ENCODE measurements at places on chromosomes 11 and 22.

DNA sequence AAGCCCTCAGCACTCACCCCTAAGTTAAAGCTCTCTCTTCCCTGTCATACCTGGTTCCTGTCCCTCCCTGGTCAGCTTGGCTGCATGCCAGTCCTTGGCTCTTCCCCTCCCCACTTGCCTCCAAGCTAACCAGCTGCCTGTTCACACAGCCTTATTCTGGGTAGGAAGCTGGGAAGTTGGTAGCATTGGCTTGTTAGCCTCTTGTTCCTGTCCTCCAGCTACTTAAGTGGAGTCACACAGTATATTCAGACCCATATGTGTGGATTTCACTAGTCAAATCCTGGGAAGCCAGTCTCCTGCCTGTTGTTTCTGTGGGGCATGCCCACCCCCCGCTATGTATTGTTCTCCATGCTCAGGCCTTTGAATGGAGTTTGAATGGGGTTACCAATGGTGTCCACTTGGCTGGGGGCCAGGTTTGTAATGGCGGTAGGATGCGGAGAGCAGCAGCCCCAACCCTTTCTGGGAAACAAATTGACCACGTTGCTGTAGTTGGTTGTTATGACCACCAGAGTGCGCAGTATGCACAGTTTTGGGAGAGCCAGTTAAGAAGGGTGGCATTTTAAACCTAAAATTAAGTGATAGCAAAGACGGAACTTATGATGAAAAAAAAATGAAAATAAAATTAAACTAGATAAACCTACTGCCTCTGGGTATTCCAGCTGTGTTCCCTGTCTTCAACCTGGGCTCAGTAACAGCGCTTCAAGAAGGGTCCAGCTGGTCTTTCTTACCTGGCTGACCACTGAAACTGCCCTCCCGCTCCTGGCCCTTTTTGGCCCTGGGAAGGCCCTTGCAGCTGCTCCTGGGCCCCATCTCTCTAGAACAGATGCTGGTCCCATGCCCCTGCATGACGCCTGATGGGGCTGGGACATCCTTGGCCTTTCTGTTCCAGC lies 10.7 kb upstream of the RPS3 start:
- DNase-seq, result peak; percentile 78

DNA sequence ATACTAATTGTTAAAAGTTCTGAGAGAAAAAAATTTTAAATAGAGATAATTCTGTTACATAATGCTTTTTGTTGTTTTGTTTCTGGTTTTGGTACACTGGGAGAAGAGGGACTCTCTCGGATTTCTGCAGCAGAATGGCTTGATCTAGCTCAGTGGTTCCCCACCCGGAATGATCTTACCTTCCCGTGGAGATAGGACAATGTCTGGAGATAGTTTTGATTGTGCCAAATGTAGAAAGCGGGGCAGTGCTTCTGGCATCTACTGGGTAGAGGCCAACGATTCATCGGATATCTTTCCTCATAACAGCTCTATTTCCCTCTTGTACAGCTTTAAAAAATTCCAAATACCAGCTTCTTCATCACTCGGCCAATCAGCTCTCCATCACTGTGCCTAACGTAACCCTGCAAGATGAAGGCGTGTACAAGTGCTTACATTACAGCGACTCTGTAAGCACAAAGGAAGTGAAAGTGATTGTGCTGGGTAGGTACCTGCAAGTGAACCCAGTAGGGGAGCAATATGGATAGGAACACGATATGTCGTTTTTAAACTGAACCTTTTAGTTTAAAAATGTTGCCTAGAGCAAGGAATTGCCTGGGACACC lies 13.2 kb downstream of the CRTAM start:
- no peak for DNase-seq

GRCh38 chr22:42069801-42070516 lies 653 bp downstream of the NAGA start:
- DNase-seq, result peak; percentile 12

GRCh38 chr11:44595964-44596381 lies 30.5 kb downstream of the CD82 start:
- no peak for DNase-seq

- no peak for DNase-seq
Measured at GRCh38 chr22:29226351-29226981, 20.8 kb downstream of the EMID1 start.

DNA sequence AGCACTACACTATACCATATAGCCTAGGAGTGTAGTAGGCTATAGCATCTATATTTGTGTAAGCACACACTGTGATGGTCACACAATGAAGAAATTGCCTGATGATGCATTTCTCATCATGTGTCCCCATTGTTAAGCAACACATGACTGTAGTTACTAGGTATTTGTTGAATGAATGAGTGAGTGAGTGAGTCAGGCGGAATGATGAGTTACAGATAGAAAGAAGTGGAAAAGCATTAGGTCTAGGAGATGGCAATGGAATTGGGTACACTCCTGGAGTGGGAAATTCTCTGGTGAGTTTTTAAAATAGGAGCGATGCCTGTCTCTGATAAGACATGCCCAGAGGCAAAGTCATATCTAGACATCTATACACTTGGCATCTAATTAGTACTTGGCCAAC lies 160.5 kb upstream of the TBCEL start:
- no peak for DNase-seq

DNA sequence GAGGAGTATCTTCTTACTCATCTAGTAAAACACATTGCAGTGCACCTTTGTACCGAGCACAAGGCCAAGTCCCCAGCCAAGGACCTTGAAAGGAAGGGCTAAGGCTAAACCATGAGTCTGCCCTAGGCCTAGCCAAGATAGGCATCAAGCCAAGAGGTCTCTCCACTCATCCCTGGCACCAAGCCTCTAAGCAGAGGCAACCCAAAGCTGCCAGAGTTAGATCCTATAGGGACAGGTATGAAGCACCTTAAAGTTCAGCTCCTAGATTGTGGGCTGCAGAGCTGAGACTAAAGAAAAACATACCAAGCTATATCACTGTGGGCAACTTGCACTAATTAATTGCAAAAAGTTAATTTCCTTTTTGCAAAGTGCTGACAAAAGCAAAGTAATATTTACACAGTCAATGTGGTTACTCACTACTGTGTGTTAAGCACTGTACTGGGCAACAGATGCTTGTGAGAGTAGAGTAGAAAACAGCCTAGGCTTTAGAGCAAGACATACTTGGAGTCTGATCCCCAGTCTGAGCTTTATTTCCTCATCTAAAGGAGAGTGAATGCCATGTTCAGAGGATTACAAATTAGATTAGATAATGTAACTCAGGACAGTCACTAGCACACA lies 7.2 kb downstream of the COA4 start:
- no peak for DNase-seq

- DNase-seq, result no peak
Measured at GRCh38 chr11:21133722-21134121, 464.3 kb downstream of the NELL1 start.

GRCh38 chr22:38652859-38653258 lies 3.3 kb downstream of the FAM227A start:
- no peak for DNase-seq

GRCh38 chr11:62560566-62561103 lies 13.1 kb downstream of the EEF1G start:
- DNase-seq, result peak; percentile 99

GRCh38 chr11:106983991-106984390 lies 34.3 kb downstream of the GUCY1A2 start:
- no peak for DNase-seq

- no peak for DNase-seq
Measured at GRCh38 chr11:19164230-19164855, 37.4 kb downstream of the CSRP3 start.

DNA sequence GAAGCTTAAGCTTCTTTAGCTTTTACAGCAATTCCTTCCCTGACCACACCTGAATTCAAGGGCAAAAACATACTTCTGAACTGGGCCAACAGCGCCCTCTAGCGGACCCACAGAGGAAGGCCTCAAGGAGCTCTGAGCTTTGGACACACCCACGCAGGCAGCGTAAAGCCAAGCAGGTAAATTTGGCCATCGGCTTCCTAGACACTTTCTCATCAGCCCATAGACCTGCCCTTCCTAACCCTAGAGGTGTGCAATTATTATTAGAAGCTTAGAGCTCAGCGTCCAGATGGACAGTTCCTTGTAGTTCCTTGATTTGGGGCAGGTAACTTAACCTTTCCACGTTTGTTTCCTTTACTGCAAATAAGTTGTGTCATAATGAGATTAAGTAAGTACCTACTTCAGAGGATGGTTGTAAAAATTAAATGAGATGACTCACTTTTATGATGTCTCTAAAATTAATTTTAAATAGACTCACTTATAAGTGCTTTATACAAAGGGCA lies 25.7 kb upstream of the HMGXB4 start:
- peak; percentile 68 for DNase-seq

DNA sequence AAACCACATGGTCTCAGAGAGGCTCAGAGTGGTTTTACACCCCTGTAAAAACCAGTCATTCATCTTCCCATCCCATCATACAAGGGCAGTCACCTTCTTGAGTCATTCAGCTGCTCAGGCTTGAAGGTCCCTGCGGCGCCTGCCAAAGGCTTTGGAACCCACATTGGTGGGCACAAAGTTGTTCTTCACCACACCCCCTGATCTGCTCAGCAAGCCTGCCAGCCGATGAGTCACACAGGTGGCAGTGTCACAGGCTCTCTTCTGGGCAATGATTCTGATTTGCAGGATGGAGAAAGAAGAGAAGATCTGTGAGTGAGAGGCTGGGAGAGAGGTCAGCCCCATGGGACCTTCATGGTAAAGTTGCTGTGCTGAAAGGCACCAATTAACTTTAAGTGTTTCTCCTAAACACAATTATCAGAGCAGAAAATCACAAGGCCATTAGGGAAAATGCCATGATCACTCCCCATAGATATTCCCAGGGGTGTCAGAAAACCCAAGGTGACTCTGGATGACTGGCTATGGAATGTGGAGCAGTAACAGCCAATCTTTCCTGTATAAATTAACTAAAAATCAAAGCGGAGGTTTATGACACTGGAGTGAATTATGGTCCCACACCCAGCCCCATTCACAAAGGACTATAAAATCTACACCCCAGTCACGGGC lies 4.4 kb downstream of the CALCA start:
- no peak for DNase-seq

DNA sequence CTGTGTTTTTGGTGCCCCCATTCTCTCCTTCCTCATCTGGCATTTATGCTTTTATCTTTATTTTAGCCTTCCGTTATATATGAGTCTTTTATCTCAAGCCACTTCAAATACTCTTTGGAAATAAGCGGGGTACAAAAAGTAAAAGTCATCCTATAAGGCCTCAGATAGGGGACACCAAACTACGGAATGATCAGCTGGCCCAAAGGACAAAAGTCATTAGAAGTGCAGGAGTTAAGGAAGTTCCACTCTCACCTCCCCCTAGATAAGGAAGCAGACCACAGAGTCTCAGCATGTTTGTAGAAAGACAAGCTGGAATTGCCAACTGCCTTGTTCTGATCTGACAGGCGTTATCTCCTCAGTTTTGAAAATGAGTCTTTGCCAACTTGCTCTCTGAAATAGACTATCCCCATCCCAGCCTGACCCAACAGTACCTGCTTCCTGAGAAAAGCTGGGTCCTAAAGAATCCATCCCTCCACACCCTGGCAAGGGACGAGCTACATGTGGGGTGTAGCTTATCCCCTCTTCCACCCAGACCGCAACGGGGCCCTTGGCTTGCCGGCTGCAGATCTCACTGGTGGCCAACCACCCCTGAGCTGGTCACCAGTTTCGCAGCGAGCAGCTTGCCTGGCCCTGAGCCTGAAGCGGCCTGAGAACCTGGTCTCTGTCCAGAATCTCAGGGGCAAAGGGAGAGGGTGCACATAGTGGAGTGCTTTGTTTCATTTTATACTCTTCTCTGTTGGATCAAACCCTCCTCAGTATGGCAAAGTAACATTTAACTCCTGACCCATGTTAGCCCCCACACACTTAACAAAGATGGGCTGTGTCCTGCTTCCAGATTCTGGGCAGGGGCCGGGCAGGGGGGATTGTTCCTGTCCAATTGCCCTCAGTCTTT lies 13.8 kb downstream of the FADS2 start:
- no peak for DNase-seq

- peak; percentile 55 for DNase-seq
Measured at GRCh38 chr22:46070803-46071450, 79.4 kb upstream of the PPARA start.

DNA sequence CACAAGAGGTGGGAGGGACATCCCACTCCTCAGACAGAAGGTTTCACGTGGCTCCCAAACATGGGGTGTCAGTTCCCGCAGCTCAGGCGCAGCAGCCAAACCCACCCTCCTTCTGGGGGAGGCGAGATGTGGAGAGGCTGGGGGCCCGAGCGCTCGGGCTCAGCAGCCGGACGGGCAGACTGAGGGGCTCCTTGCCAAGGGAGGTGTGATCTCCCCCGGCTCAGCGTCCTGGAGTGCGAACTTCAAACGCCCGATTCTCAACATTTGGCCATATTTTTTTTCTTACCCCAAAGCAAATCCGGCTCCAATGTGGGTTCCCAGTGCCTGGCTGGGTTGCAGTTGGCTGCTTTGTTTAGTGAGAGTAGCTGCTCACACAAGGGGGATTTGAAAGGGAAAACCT lies 477.9 kb downstream of the MN1 start:
- no peak for DNase-seq

DNA sequence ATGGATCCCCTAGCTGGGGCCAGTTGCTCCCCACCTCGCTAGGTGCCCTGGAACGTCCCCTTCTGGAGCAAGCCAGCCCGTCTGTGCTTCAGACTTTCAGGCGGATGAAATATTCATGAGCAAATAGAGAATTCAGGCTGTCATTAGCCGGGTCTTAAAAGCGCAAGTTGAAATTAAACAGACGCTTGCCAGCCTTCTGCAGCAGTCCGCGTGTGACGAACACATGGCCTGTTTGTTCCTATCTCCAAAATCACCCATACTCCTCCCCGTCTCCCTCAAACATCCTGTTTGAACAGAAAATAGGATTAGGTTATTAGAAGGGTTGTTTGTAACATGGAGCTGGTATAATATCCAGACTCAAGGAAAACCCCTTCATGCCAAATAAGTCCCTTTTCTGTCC lies 38.7 kb downstream of the MYO18B start:
- DNase-seq, result peak; percentile 88

DNA sequence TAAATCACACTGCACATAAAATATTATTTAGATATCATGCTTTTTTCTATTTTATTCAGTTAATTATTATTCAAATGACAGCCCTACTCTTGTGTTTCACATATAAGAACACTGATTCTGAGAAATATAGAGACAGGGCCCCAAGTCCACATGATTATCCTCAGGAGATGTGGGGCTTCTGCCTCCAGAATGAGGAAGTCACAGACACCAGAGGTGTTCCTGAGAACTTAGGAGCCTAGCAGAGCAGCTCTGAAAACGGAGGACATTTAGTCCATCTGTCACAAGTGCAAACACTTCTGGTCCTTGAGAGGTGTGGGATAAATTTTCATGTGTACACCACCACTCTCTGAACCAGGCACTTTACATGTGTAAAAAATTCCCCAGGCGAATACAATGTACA lies 26.2 kb downstream of the TRIM66 start:
- DNase-seq, result no peak

- DNase-seq, result no peak
Measured at GRCh38 chr11:13150487-13150886, 127.1 kb upstream of the BMAL1 start.

DNA sequence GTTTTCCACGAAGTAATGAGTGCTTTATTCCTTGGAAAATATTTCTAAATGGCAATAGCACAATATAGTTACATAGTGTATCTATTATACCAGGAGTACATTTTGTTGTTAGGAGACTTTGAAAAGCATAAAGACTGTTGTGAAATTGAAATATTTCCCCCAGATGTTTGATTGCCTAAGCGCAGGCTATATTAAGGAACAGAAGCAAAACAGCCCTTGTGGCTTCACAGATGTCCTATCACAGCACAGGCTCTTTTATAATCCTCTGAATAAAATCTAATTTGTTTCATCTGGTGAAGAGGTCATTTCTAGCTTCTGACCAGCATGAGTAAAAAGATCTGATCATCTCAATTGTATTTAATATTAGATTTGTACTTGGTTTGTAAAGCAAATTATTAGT lies 48.2 kb downstream of the BSX start:
- peak; percentile 79 for DNase-seq

All from fibroblast of villous mesenchyme (primary cell).